Astrocyte of the spinal cord (primary cell): ENCODE measurements at places on chromosomes 2 and 18.

GRCh38 chr2:103008586-103008985 lies 246.8 kb downstream of the TMEM182 start:
- no peak for DNase-seq

DNA sequence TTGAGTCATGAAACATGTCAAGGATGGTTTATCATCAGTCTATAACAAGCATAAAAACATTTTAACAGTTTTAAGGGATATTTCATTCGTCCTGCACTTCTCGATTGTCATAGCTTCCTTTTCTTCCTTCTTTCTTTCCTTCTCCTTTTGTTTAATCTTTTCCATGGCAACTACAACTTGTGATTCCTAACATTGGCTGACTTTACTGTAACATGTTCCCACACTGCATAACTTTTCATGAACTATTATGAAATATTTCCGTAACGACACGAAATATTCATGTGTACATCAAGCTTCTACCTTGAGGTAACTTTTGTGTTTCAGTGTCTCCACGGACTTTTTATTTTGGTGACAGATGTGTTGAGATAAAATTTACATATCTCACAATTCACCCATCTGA lies 134.4 kb downstream of the ACTR3 start:
- no peak for DNase-seq

GRCh38 chr2:158232476-158232875 lies 130.8 kb downstream of the UPP2 start:
- DNase-seq = no peak

DNA sequence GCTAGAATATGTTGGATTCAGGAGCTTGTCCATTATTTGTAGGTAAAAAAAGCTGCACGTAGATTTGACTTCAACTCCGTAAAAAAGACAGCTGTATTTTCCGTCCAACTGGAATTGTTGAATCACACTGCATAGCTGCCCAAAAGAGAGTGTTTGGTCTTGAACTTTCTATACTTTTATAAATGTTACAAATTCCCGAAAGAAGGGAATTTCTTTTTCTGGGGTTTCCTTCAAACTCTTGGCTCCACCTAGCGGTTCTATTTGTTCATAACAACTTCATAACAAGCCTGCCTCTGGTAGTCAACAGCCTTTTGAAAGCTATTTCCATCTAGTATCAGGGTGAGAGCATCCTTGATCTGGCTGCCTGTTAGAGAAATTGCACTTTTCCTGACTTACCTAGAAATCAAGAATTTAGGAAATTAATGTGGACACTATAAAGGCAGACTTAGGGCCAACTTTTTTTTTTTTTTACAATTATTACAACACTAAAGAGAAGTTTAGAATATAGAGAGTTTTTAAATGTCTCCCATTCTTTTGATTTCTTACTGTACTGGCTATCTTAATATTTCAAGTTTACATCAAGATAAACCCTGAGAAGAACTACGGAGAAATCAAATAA lies 48.1 kb downstream of the TMEM185B start:
- DNase-seq = peak; percentile 80

DNA sequence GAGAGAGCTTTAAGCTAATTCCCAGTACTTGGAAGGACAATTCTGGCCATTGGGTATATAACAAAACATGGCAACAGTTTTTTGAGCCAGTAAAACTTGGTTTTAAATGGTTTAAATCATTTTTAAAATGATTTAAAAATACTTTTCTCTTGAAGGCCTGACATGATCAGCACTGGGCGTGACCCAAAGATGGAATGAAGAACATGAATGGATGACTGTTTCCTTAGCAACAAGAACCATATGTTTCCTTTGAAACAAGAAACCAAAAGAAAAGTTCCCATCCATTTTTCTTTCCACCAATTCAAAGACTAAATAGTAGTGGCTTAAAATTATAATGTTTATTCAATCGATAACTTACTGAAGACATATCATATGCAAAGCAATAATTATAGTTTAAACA lies 348.3 kb upstream of the FIGN start:
- DNase-seq = no peak

DNA sequence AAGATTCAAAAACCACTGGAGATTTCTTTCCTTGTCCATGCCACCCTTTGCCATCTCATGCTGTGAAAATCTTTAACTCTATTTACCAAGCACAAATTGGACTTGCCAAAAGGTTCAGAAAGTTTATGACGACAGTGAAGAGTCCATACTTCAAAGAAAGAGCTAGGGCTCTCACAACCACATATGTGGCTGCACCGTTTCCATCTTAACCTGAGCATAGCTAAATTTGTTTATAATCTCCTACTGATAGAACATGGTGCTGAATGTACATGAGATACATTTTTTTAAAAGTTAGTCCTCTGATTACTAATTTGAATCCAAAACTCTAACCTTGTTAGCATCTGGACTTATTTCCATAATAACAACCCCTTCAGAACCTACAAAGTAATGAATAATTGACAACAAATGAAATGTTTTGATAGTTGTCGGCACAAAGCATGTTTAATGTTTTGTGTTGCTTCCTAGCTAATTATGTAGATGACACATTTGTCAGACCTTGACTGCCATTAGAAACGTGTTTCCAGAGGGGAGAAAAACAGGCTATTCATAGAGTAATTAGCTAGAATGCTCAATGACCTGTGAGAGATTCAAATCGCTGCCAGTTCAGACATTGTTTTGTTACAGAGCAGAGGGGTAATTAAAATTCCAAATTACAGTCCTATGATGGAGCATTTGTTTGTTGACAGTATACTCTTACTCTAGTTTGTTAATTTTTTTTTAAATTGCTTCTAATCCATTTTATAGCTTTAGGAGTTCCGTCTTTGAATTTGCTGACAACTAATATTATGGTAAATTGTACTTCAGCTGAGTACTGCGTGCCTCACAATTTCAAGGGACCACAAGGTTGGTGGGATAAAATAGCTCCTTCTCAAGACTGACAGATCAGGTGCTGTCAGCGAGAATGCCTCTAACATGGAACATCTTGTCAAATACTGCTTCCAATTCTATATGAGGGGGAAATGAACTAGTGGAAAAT lies 31.8 kb downstream of the ARHGAP15 start:
- DNase-seq = no peak

GRCh38 chr2:60495041-60495625 lies 58.3 kb downstream of the BCL11A start:
- DNase-seq = no peak

DNA sequence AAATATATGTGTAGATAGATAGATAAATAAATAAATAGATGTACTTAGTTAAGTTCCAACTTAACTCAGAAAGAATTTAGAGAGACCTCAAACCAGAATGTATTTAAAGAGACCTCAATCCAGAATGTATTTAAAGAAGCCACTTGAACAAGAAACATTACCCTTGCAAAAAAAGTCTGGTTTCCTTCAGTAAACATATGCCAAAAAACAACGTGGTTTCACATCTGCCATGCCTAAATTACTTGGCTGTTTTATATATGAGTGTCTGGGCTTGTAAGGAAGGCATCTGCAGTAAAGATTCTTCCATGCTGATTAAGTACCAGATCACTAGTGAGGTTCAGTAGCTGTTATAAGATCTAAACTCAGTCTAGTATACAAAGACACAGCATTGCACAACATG lies 29.1 kb upstream of the RPE start:
- DNase-seq = no peak

DNA sequence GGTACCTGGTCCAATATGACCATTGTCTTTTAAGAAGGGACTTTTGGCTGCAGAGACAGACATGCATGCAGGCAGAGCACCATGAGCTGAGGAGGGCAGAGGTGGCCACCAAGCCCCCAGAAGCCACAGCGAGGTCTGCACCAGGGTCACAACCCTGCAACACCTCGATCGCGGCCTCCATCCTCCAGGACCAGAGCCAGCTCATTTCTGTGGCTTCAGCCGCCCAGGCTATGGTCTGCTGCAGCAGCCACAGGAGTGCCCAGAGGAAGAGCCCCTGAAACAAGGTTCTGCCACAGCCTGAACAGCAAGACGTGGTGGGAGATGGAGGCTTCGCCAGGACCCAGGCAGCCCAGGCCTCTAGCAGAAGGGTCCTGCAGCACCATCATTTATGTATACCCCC lies 53.9 kb downstream of the ANKMY1 start:
- no peak for DNase-seq
